ENCODE measurements at places on chromosomes 11 and 22. TPM values are rescaled to one million over a fixed set of nuclear protein-coding genes. Genes with fewer than 3 reads are reported as not detected.

- no peak for DNase-seq
- H3K27me3 ChIP-seq = no peaks in the 10 kb centered on the region
- no peaks in the 10 kb centered on the region for H3K36me3 ChIP-seq
Measured at GRCh38 chr11:105197071-105197815, 57.7 kb upstream of the CARD18 start.

- peak; percentile 70 for DNase-seq
- no peak overlapping the region for H3K4me3 ChIP-seq
- no peaks in the 10 kb centered on the region for H3K36me3 ChIP-seq
- no peak overlapping the region for H3K27ac ChIP-seq
- H3K4me1 ChIP-seq = peaks cover 18% of the 10 kb centered on the region
Measured at GRCh38 chr22:28009272-28009827, 90.3 kb upstream of the PITPNB start.

DNA sequence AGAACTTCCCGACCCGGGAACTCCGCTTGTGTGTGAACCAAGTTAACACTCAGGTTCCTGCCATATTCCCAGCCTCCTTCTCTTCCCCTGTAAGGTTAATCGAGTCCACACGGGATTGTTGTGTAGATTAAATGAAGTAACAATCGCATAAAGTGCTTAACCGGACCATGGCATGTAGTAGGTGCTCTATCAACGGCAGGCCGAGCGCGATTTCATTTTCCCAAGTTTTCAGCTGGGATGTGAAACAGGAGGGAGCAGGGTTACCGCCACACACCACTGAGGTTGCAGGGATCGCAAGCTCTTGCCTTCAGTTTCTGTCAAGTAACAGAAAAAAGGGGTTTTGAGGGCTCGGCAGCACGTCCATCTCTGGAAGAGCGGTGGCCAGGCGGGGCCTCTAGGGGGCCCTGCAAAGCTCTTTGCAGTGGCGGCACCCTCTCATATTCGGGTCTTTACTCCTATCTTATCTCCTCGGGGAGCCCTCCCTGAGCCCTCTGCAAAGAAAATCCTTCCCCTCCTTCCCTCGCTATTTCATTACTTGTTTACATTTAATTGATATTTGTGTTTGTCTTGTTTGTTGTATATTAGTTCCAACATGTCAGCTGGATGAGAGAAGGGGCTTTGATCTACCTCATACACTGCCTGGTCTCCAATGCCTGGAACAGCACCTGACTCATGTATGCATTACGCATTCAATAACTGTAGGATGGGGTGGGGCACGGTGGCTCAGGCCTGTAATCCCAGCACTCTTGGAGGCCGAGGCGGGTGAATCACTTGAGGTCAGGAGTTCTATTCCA lies 816 bp upstream of the PLEKHA7 start:
- no peak overlapping the region for H3K27ac ChIP-seq
- H3K27me3 ChIP-seq = 0 out of 2 replicates have a peak, but pooled peaks cover 5% of the 10 kb centered on the region
- no peaks in the 10 kb centered on the region for H3K36me3 ChIP-seq
- no peak for DNase-seq
- no peaks in the 10 kb centered on the region for H3K4me1 ChIP-seq
- no peak overlapping the region for H3K4me3 ChIP-seq

Gene CHST1
- total RNA-seq = not detected

Gene KCNQ1OT1
- total RNA-seq = 12.3 TPM

Gene APOL1
- 0.12 TPM for total RNA-seq

Gene PDE2A
- 0.15 TPM for total RNA-seq

DNA sequence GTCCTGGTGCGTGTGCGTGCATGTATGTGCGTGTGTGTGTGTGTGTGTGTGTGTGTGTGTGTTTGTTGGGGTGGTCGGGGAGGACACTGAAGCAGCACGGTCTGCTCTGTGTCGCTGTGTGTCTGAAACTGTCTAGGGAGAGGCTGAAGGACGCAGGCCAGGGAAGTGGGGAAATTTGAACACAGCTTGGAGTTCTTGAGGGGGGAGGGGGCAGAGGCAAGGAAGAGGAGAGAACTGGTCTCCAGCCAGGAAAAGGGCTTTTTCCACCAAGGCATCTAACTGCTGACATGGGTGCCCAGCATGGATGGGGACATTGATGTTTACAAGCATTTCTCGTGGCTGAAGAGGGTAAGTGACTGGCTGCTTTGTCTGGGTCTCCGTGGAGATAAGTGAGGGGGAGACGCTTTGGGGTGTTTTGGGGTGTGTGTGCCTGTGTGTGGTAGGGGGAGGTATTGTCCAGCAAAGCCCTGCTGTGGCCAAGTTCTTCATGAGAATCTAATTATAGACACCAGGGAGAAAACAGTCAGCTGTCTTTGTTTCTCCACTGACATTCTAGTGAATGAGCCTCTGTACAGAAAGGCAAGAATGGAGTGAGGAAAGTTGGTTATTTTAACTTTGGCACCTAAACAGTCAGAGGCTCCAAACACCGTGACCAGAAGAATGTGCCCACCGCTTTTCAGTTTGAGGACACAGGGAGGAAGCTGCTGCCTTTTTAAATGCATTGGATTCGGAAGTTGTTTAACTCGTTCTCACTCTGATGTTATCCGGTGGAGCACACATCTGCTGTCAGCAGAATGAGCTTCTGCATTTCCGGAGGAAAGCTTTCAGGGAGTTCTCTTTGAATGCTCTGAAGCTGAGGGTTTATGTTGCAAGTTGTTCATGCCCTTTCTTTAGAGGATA lies 63.7 kb downstream of the PPFIBP2 start:
- no peak for DNase-seq
- peaks cover 18% of the 10 kb centered on the region for H3K4me1 ChIP-seq
- no peaks in the 10 kb centered on the region for H3K36me3 ChIP-seq
- peak overlapping the region; percentile 74 for H3K27ac ChIP-seq
- peak overlapping the region; percentile 47 for H3K4me3 ChIP-seq

Gene IGSF9B
- not detected for total RNA-seq

DNA sequence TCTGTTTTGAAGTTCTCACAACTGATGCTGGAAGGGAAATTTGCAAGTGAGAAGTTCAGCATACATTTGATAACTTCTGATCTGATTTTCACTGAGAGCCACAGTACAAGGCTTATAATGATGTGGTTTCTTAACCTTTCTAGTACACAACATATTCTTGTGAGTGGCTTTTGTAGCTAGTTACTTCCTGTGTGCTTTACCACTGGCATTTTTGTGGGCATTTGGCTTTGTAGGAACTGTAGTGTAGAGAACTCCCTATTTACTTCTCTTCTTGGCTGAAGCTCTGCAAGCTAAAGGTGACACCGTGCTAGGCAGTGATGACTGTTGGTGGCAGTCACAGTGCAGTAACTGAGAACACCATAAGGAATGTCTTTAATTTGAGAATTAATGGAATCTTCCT lies 14.9 kb downstream of the USP47 start:
- peaks cover 14% of the 10 kb centered on the region for H3K4me1 ChIP-seq
- no peak overlapping the region for H3K4me3 ChIP-seq
- no peak overlapping the region for H3K27ac ChIP-seq
- no peaks in the 10 kb centered on the region for H3K36me3 ChIP-seq
- DNase-seq = no peak

GRCh38 chr11:66011239-66011784 lies 496 bp upstream of the CST6 start:
- DNase-seq = no peak
- H3K27ac ChIP-seq = no peak overlapping the region
- no peak overlapping the region for H3K4me3 ChIP-seq
- H3K4me1 ChIP-seq = peaks cover 45% of the 10 kb centered on the region
- no peaks in the 10 kb centered on the region for H3K36me3 ChIP-seq

DNA sequence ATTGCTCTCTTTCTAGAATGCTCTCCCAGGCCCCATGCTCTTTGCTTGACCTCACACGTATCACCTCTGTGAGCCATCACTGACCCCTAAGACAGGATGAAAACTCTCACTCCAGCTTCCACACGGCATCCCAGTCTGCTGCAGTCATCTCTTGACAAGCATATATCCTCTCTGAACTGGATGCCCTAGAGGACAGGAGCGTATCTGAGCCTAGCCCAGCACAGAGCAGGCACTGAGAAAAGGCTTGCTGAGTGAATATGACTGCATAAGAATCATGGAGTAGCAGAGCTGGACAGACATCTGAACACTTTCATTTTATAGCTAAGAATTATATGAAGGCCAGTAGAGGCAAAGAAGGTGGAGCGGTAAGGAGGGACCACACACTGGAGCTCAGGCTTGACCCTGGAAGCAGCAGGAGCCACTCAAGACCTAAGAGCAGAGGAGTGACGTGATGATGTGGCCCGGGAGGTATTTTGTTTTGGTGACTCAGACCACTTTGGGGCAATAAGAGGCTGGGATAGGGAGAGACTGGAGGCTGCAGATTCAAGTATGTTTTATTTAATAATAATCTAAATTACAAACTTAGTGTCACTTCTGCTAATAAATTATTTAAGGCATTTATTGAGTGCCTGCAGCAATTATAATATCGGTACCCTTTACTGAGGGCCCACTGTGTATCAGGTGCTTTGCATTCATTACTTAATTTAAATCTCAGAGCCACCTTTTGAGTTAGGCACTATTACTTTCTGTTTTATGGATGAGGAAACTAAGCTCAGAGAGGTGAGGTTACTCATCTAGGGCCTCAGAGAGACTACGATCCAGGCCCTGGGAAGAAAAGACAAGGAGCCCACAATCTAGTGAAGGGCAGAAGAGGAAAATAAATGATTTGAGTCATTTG lies 42.6 kb downstream of the MAP6 start:
- DNase-seq = no peak
- no peaks in the 10 kb centered on the region for H3K36me3 ChIP-seq
- no peak overlapping the region for H3K27ac ChIP-seq

DNA sequence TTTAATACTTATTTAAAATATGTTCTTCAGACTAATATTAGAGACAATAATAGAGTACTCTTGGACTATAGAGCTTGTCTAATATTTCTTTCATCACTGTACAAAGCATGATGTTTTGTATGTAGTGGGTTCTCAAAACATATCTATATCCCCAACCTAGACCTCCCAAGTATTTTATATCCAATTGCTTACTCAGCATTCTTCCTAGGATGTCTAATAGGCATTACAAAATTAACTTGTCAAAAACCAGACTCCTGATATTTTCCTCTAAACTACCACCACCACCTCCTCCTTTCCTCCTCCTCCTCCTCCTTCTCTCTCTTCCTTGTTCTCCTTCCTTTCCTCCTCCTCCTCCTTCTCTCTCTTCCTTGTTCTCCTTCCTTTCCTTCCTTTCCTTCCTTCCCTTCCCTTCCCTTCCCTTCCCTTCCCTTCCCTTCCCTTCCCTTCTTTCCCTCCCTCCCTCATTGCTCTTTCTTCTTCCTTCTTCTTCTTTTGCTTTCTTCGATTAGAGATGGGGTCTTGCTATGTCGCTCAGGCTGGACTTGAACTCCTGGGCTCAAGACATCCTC lies 21.3 kb downstream of the BCO2 start:
- H3K27me3 ChIP-seq = no peaks in the 10 kb centered on the region
- no peaks in the 10 kb centered on the region for H3K4me1 ChIP-seq
- no peak overlapping the region for H3K27ac ChIP-seq
- no peaks in the 10 kb centered on the region for H3K36me3 ChIP-seq

Data from SJCRH30 (cell line).